ENCODE measurements at places on chromosomes 13 and 19.
A peak's percentile ranks its signal among the peaks of the same experiment; 100 is the strongest.

DNA sequence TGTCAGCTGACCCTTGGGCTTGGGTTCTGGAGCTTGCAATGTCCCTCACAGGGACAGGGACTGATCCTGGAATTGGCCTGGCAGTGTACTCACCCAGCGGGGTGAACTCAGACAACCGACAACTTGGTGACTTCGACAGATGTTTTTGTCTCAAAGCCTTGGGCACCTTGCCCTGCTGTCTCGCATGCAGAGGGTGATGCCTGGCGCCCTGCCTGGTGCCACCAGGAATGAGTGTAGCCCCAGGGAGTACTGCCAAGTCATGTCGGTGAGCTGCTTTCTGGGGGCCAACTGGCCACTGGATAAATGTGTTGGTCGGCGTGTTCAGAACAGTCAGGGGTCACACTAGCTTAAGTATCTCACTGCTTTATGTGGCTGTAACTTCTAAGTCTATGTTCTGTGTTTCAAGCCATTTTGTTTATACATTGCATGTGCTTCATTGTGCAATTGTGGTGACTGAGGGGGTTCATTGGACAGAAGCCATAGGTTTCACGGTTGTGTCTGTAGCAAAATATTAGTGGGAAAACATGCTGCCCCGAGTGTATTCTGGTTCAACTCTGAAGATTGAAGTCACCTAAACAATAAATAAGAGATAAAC, 96.3 kb upstream of the TNFSF11 start:
- DNase-seq: no peak

DNA sequence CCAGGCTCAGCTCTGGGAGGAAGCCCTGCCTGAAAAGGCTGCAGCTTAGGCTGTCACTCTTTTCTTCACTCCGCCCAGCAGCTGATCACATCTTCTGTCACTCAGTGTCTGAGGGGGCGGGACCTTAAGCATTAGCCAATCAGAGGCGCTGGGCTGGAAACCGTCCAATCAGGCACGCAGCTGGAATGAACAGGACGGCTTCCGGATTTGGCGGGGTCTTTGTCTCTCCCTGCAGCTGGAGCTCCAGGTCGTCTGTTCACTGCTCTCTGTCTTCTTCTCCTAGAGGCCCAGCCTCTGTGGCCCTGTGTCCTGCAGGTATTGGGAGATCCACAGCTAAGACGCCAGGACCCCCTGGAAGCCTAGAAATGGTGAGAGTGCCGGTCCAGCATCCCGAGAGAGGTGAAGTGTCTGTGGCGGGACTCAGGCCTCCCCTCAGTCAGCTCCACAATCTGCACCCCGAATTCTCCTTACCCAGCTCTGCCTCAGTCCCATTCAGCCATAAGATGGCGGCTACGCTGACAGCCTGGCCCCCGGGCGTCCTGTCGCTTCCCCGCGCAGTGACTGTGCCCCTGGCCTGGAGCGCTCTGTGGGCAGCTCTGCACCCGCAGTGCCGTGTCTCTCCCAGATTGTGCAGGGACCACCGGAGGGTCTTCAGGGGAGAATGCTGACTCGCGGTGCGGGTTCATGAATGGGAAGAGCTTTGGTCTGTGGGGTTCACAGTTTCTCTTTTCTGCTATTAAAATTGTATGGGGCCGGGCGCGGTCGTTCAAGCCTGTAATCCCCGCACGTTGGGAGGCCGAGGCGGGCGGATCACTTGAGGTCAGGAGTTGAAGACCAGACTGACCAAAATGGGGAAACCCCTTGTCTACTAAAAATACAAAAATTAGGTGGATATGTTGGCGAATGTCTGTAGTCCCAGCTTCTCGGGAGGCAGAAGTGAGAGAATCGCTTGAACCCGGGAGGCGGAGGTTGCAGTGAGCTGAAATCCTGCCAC, at the start of gene ZNF66:
ZNF66 (plus strand) TSS at position 222 of the 994 bp plus-strand sequence; CDS start at position 366, 144 bp downstream.
- DNase-seq: peak; percentile 92

DNA sequence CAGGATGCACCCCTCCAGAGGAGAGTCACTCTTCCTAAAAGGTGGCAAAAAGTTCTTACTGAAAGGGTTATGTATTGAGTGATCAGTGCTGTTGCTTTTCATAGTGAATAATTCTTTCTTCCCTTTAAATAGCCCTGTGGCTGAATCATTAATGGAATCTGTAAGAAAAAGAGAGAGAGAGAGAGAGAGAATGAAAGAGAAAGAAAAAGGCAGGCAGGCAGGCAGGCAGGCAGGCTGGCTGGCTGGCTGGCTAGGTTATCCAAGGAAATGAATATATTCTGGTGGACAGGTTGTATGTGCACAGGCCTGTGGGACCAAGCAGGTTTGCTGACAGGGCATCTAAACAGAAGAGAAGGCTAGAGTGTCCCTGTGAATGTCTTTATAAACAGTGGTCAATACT, 100.5 kb downstream of the DLEU7 start:
- DNase-seq: no peak

- DNase-seq: no peak
Observed at GRCh38 chr13:40186626-40187323, 479.7 kb downstream of the FOXO1 start.

GRCh38 chr13:98483601-98484288, 93.2 kb downstream of the STK24 start:
- no peak for DNase-seq

- no peak for DNase-seq
Observed at GRCh38 chr19:34257559-34257924, 3.2 kb downstream of the GARRE1 start.

- DNase-seq: no peak
Observed at GRCh38 chr13:34587576-34587975, 354.5 kb upstream of the NBEA start.

GRCh38 chr13:109370496-109370895, 415.9 kb downstream of the IRS2 start:
- DNase-seq: no peak

- DNase-seq: no peak
Observed at GRCh38 chr13:41465241-41465847, 8.0 kb downstream of the RGCC start.

DNA sequence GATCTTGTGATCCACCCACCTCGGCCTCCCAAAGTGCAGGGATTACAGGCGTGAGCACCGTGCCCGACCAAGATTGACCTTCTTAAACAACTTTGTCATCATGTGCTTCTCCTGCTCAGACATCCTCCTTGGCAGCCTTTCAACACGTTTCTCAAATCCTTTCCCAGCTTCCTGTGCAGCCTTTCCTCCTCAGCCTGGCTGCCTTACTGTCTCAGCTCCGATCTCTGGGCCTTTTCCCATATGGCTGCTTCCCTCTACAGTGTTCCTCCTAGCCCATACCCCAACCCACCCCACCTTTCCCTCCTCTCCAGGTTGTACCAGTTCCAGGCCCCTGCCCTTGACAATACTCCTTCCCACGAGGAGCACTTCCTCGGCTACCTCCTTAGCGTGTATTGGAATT, 7.2 kb downstream of the PHF11 start:
- no peak for DNase-seq

DNA sequence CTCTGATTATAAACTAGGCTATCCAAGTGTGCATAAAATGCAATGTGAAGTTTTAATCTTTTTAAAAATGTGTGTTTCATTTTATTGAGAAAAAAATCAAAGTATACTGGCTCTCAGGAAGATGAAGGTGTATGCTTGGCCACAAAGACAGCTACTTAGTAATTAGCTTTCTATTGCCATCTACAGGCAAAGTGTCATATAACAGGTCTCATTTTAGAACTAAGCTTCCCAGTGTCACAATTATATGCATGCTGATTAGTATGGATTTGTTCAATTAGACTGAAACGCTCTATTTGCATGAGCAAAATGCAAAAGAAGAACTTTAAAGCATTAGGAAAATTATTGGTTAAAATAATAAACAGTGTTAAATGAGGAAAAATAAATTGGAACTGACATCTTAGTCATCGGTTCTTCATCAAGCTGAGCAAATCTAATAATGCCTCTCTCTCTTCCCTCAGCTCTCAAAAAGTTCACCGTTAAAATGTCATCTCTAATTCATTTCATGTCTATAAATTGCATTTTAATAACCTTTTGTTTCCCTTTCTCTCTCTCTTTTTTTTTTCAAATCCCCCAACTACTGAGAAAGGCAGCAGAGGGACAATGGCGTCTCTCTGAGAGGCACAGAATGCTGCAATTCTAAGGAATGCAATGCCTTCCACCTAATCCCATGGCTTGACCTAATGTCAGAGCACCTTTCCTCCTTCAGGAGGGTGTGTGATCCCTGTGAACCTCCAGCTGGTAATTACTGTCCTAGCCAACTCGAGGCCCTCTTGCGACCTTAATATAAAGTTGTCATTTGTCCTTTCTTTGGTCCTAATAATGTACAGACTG, 313.1 kb upstream of the MAB21L1 start:
- DNase-seq: no peak

DNA sequence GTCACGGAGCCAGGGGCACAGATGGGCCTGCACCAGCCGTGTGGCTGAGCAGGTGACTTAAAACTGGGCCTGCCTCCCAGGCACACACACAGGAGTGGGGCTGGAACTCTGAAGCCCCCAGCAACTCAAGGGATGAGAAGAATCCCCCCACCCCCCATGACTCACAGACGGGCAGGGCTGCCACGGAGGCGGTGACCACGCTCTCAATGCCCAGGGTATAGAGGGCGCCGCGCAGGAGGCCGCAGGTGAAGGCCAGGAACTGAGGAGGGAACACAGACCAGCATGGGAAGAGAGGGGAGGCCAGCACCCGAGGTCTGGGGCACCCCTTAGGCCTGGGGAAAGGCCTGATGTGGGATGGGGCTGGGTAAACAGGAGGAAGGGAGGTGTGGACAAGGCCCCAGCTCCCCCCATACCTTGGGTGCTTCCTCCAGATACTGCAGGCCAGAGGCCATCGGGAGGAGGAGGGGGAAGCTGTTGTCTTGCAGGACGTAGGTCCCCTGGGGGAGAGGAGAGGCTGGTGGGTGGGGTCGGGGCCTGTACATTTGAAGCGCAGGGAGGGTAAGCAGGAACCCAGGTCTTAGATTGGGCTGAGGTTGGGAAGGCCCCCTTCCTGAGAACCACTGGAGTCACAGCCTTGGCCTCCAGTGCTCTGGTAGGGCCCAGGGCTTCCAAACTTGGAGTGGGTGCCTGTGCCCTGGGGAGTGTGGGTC, 3.1 kb upstream of the NKPD1 start:
- DNase-seq: no peak

- no peak for DNase-seq
Observed at GRCh38 chr13:54965881-54966280, 1937.3 kb downstream of the OLFM4 start.

DNA sequence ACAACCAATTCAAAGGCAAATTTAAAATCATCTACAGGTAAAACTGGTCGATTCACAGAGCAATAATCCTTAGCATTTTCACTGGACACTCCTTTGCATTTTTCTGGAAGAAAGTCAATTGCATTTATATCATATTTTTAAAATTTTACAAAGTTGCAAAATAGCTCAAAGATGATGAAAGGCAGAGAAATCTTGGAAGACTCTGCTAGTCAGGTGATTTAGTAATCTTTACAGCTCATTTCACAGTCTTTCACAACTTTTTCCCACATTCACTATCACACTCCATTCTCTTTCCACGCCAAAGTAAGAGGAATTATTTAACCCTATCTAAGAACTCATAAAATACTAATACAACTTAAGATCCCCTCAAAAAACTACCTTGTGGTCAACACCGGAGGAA, 1063.8 kb downstream of the EFNB2 start:
- no peak for DNase-seq

GRCh38 chr13:36918246-36919131, 1.5 kb downstream of the SMAD9 start:
- DNase-seq: peak; percentile 7

DNA sequence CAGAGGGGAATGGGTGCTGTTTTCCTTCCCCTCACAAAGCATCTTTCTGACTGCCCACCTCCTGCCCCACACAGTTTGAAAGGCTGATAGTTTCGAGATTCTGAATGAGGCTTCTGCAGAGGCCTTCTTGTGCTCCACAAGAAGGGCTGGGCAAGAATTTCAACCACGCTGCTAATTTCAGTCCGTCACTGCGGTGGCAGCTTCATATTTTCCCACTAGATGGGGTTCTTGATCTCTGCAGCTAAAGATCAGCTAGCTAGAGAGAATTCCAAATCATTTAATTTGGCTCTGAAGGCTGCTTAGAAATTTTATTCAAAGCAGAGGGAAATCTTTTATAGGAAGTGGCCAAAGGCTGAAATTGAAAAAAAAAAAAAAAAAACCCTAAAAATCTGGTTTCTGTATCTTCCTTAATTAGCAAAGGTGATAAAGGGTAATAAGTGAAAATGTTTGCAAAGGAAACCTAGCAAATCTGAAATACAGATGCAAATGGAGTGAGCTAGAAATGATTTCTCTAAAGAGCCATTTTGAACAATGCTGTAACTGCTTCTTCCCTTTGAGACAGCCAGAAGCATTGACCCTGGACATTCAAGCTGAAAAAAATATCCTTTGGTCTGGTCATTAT, 38.0 kb upstream of the C13orf42 start:
- DNase-seq: peak; percentile 54

DNA sequence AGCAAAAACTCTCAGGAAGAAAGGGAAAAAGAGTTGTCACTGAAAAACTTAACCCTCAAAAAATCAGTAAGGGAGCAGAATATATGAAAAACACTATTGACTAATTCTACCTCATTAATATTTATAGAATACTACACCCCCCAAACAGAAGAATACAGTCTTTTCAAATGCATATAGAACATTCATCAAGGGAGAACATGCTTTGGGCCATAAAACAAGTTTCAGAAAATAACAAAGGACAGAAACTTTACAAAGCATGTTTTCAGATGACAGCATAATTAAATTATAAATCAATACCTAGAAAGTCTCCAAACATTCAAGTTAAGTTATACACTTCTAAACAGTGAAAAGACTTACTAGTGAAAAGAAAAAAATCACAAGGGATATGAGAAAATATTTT, 30.5 kb downstream of the SOHLH2 start:
- DNase-seq: no peak

DNA sequence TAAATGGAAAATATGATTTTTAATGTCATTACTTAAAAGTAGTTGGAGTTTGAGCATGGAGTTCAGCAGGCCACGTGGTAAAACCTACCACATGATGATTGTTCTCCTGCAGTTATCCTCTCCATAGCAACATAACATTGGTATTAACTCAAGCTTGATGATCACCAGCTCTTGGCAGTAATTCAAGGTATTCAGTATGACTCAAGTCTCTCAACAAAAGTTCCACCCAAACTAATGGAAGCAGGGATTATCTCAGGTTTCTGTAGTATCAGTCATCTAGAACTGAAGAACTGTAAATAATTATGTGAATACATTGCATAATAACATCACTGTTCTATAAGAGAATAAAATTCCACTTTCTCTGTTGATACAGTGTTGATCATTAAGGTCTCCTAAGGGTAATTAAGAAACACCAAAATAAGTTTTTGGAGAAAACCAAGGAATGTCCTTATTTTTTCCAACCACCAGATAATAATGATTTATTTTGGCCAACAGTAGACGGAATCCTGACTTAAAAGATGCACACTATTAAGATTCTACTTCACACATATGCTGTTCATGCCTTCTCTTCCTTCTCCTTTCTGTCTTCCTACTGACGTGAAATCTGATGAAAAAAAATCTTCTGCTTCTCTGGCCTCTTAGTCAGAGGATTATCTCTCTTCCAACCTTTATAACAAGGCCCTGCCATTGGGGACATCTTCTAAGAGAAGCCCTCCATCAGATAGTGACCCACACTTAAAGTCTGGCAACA, 1092.3 kb downstream of the EFNB2 start:
- no peak for DNase-seq

GRCh38 chr19:7254590-7254989, 39.6 kb downstream of the INSR start:
- no peak for DNase-seq

All from NCI-H2107 (cell line).